ENCODE measurements at places on chromosomes 3 and 15. TPM values are rescaled to one million over a fixed set of nuclear protein-coding genes. Genes with fewer than 3 reads are reported as not detected.
A peak's percentile ranks its signal among the peaks of the same experiment; 100 is the strongest.

GRCh38 chr3:10738688-10739372 lies 77.2 kb upstream of the SLC6A11 start:
- peak; percentile 71 for DNase-seq

DNA sequence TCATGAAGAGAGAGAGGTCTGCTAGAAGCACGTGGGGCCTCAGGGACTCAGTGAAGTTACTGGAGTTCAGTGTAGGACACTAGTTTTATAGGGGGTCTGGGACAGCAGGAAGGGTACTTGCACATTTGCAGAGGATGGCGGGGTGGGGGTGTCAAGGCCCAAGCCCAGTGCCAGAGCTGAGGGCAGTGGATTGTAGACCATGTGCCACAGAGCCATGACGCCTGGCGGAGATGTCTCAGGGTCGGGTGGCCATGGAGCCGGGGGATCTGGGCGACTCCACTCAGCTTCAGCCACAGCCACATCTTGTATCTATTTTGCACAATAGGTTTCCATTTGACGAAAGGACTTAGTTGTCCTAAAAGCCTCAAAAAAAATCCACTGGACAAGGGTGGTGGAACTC lies 50.4 kb upstream of the RGMA start:
- no peak for DNase-seq

Gene PTX3
- total RNA-seq = 1.4 TPM

DNA sequence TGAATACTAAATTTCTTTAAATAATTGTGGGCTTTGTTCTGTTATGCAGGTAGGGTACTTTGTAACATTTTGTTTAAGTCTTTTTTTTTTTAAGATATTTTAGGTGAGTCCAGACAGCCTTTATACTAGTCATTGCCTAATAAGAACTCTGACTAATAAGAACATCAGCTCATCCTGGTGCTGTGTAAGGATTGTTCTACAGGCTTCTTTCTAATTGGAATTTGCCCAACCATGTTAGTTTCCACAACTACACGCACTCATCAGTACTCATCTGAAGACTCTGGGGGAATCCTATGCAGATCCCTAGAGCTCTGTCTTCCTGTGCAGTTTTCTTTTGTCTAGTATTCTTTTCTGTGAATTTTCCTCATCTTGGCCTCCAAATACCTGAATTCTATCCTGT lies 741.8 kb downstream of the IGSF11 start:
- DNase-seq = no peak

DNA sequence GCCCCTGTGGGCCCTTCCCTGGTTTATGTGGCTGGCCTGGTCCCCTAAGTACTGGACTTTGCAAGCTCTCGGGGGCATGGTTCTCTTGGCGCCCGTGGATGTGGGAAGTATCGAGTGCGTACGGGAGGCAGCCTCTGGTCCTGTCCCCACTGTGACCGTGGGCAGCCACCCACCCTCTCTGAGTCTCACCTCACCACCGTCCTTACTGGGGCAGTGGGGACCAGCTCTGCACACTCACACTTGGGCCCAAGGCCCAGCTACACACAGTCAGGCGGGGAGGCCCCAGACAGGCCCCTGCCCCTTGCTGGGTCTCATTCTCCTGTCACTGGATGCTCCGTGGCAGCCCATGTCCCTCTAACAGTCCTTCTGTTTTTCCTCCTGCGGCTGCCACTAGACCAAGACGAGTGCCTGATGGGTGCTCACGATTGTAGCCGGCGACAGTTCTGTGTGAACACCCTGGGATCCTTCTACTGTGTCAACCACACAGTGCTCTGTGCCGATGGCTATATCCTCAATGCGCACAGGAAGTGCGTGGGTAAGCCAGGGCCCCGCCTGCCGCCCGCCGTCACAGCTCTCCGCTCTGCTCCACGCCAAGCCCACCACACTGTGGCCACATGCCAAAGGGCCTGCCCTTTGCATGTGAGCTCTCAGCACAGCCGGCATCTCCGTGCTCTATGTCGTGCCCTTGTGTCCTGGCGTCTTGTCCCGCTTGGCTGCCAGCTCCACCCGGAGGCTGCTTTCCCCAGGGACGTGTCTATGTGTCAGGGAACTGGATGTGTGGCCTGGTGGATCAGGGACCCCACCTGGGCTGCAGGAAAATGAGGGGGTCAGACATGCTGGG lies 72.7 kb downstream of the FBLN2 start:
- no peak for DNase-seq

- no peak for DNase-seq
Observed at GRCh38 chr3:77414881-77415280, 375.0 kb downstream of the ROBO2 start.

Gene SEMA3F
- total RNA-seq = 34.1 TPM

Gene OSTN
- total RNA-seq = not detected

DNA sequence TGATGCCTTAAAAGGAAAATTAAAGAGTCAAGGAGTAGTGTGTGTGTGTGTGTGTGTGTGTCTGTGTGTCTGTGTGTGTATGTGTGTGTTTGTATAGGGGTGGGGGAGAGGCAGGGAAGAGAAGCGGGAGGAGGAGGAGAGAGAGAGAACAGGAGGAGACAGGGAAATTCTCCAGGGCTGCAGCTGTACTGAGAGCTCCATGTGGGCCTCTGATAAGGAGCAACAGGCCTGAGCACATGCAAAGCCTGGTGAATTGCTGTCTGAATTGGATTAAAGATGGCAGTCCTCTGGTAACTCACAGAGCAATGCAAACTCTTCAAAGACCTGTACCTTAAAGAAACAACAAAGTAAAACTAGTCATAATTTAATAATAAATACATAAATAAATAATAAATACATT lies 70.6 kb downstream of the SEMA6D start:
- DNase-seq = no peak

DNA sequence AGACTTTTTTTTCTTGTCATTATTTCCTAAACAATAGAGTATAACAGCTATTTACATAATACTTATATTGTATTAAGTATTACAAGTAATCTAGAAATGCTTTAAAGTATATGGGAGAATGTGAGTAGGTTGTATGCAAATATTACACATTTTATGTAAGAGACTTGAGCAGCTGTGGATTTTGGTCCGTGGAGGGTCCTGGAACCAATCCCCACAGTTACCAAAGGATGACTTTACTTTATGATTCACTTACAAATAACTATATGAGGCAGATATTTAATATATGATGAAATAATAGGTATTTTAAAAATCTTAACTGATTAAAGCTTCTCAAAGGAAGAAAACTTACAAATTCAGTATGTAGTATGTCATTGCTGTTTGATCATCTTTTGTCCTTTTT lies 56.3 kb downstream of the PPP2R3A start:
- DNase-seq = no peak

DNA sequence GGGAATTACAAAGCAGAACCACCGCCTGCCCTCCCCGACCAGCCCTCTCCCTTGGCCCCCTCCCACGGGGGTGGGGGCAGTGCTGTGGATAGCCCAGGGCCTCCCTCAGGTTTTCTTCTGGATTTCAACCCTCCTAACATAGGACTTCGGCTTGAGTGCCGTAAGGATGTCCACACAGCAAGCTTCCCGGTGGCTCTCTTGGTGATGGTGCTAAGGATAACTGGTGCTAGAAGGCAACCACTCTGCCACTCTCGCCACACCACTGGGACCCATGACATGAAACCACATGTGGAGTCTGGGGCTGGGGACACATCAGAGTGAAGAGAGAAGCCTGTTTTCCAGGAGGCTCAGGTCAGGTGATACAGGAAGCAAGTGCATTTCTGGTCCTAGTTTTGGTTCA lies 35.4 kb downstream of the SCN5A start:
- no peak for DNase-seq

Gene ALS2CL
- 43.8 TPM for total RNA-seq

GRCh38 chr15:27017168-27017809 lies 46.3 kb downstream of the GABRG3 start:
- peak; percentile 71 for DNase-seq

GRCh38 chr15:63312286-63312685 lies 34.9 kb downstream of the APH1B start:
- no peak for DNase-seq

- DNase-seq = no peak
Observed at GRCh38 chr3:28286595-28286994, 45.2 kb downstream of the CMC1 start.

Gene CADM2
- total RNA-seq = 7.9 TPM

- no peak for DNase-seq
Observed at GRCh38 chr3:18057471-18058091, 315.1 kb upstream of the TBC1D5 start.

Data from mucosa of gallbladder (tissue), 1 donor.